NCI-H1048 (cell line): ENCODE measurements at places on chromosomes 16 and 17.

DNA sequence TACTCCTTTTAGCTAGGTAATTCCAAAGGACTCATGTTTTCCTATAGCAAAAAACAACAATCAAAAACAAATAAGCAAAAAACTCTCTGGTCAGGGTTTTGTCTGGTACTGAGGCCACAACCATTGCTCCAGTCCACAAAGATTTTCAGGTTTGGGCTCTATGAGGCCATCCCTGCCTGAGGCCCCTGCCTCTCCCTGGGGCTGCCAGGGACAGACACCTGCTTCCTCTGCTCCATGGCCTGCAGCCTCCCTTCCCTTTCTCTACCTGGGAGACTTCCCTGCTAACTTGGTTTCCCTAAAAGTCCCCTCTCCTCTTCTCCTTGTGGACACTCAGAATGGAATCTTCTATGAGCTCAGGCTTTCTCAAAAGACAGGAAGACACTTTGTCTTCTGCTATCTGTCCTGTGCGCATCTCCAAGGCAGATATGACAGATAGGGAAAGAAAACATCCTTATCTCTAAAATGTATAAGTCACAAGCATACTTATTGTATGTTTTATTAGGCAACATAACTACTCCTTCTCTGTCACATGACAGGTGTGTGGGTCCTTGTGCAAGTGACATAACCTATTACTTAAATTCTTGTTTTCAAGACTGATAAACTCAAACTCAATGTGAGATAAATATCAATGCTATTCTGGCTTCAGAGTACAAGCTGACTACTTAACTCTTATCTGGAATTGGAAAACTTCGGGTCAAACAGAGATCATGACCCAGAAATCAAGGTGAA, 1.2 kb upstream of the ZDHHC1 start:
- DNase-seq, result no peak

DNA sequence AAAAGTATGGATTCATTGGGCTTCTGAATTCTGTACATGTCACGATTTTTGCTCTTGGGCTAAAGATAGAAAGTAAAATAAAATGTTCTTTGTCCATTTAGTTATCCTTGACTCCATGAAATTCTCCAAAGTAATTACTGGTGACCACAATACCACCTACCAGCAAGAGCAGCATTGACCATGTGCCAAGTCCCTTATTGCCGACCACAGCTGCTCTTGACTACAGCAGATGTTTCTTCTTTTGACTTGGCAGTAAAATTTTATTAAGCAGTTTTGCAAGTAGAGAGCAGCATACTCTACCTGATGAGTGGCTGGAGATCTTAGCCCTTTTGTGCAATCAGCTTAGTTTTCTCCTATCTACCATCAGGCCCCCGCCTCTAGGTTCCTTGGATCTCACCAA, 152.2 kb upstream of the TBX2 start:
- DNase-seq, result no peak

DNA sequence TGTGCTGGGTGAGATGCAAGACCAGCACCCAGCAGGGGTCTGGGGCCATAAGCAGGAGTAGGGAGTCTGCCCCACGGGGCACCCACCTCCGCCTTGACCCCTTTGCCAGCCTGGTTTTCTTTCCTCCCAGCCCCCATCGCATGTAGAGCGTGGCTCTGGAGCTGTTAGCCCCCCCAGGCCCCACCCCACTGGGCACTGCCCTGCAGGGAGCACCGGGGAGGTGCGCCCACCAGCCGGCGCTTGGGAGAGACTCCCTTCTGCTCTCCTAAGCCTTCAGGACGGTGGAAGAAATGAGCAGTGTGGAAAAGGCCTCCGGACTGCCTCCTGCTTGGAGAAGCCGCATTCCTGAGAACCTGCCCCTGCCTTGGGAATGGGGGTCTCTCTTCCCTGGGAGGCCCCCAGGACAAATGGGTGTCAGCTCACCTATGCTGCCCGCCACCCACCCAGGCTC, 186.2 kb downstream of the IRF8 start:
- no peak for DNase-seq

DNA sequence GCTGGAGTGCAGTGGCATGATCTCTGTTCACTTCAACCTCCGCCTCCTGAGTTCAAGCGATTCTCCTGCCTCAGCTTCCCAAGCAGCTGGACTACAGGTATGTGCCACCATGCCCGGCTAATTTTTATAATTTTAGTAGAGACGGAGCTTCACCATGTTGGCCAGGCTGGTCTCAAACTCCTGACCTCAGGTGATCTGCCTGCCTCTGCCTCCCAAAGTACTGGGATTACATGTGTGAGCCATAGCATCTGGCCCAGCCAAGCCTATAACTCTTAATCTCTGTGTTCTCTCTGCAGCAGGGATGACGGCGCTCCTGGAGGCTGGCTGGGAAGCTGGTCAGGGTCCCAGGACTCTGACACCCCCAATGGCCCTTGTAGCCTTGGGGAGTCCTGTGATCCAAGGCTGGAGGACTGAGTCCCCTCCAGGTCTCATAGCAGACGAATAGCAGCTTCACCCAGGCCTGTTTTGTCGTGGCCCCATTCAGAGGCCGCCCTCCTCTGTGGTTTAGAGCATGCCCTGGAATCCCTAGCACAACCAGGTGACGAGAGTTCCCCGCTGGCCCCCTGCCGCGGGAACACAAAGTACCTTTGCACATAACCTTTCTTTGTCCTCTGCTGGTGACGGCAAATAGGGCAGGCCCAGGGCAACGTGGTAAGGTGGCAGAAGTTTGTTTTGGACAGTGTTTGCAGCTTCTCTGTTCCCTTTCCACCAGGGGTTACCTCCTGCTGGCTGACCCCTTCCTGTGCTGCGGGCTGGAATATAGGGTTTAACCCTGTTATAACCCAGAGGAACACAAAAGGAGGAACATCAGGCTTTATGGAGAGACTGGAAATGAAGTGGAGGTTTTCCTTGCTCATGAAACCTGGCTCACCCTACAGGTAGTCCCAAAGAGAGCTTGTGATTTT, 43.0 kb upstream of the TOB1 start:
- DNase-seq, result no peak

- no peak for DNase-seq
Observed at GRCh38 chr17:72176516-72176851, 55.7 kb downstream of the SOX9 start.

GRCh38 chr16:27758544-27758943, 208.6 kb downstream of the KATNIP start:
- DNase-seq, result no peak

DNA sequence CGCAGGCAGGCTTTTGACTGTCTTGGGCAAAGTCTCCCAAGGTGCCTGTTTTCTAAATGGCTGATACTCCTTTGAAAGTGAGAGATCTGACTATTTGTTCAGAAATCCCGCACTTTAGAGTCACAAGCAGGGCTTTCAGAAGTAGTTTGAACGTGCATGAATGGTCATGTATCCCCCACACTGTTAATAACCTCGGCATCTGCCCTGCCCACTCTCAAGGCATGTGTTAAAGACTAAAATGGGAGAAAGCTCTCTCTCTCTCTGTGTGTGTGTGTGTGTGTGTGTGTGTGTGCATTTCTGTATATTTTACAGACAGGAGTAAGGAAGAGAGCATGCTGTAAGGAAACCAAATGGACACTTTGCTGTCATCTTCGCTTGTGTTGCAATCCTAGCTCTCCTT, 163.7 kb downstream of the MAF start:
- DNase-seq, result no peak

DNA sequence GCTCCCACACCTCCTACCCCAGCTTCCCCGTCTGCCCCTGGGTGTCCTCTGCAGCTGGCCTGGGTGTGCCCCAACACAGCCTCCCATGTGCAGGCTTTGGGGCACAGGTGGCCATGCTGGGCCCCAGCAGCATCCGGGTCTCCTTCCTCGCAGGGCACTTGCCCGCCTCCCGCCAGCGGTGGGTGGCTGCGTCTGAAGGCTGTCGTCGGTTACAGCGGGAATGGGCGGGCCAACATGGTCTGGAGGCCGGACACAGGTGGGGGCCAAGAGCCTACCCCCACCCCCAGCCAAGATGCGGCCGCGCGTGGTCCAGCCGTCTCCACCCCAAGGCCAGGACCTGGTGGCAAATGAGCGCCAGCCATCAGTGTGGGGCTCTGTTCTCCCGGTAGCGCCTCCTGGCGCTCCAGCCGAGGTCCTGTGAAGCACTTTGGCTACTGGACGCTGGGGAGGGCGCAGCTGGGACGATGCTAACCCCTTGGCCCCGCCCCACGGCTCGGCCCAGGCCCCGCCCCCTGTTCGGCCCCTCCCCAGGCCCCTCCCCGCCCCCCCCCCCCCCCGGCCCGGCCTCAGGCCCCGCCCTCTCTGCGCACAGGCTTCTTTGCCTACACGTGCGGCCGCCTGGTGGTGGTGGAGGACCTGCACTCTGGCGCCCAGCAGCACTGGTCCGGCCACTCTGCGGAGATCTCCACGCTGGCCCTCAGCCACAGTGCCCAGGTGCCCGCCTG, 7.3 kb upstream of the RHOT2 start:
- peak; percentile 46 for DNase-seq

- DNase-seq, result no peak
Observed at GRCh38 chr17:58591455-58591854, 77.0 kb upstream of the MTMR4 start.

GRCh38 chr17:61863801-61864126, 436 bp upstream of the BRIP1 start:
- no peak for DNase-seq

GRCh38 chr16:67034487-67034886, 5.5 kb downstream of the CBFB start:
- no peak for DNase-seq

GRCh38 chr16:30992931-30993816, 8.2 kb downstream of the HSD3B7 start:
- DNase-seq, result no peak

DNA sequence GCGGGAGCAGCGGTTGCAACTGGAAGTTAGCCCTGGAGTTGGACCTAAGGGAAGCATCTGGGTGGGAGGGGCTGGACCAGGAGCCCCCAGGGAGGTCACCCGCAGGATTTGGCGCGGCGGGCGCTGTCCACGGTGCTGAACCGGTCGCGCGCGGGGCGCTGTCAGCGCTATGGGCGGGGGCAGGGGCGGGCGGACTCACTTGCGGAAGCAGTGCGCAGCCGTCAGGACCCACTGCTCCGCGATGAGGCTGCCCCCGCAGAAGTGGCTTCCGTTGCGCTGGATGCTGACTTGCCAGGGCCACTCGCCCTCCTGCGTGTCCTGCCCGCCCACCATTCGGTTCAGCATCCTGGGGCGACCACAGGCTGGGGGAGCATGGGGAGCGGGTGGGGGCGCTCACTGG, 4.5 kb downstream of the PRSS27 start:
- DNase-seq, result no peak

- DNase-seq, result no peak
Observed at GRCh38 chr17:20300436-20300934, 166.9 kb downstream of the LGALS9B start.

- DNase-seq, result no peak
Observed at GRCh38 chr16:59971264-59971663, 1237.1 kb upstream of the GOT2 start.

- no peak for DNase-seq
Observed at GRCh38 chr16:87541872-87542234, 49.0 kb upstream of the ZCCHC14 start.

DNA sequence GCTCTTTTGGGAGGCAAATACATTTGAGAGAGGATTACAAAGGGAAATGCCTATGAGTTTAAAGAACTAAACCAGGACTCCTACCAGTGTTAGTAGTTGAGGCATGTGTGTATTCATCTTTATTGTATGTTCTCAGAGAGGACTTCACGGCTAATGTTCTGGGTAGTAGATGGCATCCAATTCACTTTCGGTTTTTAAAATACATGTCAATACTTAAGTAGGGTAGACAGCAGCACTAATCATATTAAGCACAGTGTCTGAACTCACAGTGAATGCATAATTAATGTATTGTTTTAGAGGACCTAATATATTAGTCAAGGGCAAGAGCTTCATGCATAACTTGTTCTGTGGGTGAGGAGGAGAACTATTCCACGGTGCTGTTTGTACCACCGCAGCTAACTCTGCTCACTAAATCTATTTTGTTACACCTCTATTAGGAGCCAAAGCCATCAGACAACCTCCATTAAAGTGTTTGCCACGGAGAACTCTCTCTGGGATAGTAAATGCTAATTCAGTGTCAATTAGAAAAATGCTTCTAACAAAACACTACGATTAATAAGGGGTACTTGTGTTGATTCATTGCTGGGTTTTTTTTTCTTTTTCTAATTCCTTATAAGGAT, 56.3 kb downstream of the COX10 start:
- DNase-seq, result no peak

GRCh38 chr16:10934325-10935107, 7.8 kb downstream of the DEXI start:
- no peak for DNase-seq

GRCh38 chr16:65523283-65523944, 401.6 kb upstream of the CDH11 start:
- DNase-seq, result no peak

GRCh38 chr16:70657956-70658355, 11.6 kb downstream of the IL34 start:
- no peak for DNase-seq

GRCh38 chr16:23398987-23399805, 53.8 kb downstream of the COG7 start:
- DNase-seq, result no peak

DNA sequence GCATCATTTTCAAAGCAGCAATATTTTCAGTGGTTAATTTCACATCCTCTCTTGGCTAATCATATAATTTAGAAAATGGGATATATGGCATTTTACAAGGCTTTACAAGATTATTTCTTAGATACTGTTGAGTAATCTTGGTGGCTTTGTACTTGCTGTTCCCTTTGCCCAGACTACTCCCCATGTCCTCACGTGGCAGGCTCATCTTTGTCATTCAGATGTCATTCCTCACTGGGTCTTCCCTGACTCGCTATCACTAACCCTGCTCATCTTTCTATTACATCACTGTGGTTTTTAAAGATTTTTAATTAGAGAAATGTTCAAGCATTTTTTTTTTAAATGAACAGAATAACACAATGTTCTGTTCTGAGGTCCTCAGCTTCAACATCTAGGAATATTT, 240.0 kb upstream of the IRX5 start:
- DNase-seq, result no peak

DNA sequence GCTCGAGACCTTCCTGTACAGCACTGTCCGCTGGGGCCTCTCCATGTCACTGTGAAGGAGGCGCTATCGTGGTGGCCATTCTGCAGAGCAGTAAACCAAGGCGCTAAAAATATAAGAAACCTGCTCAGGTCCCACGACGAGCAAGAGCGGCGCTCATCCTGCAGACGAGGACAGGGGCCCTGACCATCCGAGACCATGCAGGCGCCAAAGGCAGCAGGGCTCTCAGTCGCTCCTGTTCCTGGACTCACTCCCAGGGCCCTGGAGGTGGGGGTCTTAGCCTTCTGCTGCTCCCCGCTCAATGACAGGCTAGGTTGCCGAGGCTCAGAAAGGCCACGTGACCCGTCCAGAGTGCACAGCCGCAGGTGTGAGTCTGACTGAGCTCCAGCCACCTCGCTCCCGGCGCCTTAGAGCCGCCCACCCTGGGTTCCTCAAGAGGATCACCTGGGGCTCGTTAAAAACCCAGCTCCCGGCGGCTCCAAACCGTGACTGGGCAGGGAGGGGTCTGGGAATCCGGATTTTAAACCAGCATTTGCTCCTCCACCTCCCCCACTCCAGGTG, 509 bp upstream of the ATP2C2 start:
- no peak for DNase-seq
